ENCODE measurements at places on chromosomes 6 and 20.

DNA sequence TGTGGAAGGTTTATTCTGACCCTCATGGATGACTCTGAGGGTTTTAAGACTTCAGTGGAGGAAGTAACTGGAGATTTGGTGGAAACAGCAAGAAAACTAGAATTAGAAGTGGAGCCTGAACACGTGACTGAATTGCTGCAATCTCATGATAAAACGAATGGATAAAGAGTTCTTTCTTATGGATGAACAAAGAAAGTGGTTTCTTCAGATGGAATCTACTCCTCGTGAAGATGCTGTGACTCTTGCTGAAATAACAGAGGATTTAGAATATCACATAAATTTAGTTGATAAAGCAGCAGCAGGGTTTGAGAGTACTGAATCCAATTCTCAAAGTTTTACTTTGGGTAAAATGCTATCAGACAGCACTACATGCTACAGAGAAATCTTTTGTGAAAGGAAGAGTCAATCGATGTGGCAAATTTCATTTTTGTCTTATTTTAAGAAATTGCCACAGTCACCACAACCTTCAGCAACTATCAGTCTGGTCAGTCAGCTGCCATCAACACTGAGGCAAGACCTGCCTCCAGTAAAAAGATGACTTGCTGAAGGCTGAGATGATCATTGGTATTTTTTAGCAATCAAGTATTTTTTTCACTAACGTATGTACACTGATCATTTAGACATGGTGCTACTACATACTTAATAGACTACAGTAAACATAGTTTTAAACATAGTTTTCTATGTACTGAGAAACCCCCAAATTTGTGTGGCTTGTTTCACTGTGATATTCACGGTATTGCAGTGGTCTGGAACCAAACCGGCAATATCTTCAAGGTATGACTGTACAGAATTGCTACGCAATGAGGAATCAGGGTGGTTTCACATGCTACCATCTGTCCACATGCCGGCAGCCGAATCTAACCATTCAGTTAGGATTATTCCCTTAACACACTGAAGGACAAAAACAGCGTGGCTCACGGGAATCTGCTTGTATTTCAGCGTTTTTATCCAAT lies 149.0 kb downstream of the MYB start:
- DNase-seq, result no peak

- DNase-seq, result no peak
Measured at GRCh38 chr6:55822815-55823214, 52.6 kb downstream of the BMP5 start.

DNA sequence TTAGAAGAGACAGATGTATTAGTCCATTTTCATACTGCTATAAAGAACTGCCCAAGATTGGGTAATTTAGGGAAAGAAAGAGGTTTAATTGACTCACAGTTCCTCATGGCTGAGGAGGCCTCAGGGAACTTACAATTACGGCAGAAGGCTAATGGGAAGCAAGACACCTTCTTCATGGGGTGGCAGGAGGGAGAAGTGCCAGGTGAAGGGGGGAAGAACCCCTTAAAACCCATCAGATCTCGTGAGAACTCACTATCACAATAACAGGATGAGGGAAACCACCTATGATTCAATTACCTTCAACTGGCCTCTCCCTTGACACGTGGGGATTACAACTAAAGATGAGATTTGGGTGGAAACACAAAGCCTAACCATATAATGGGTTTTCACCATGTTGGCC lies 28.9 kb upstream of the PNRC1 start:
- DNase-seq, result no peak

- no peak for DNase-seq
Measured at GRCh38 chr20:35342154-35342769, 50.0 kb upstream of the FAM83C start.

DNA sequence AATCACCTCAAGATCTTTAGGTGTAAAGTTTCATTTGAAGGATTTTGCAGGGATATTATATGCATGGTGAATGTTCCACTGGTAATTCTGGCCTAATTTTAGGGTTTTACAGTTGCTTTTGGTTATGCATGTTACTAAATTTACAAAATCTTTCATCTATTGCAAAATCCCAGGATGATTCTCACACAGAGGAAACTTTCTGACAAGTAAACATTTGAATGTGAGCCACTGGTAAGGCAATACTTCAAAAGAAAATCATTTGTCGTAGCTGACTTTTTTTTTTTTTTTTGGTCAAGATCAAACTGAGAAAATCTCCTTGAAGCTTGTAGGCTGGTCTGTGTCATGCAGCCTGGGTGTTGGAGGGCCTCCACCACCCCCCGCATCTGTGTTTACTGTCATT lies 141.9 kb upstream of the EXOC2 start:
- DNase-seq, result no peak

DNA sequence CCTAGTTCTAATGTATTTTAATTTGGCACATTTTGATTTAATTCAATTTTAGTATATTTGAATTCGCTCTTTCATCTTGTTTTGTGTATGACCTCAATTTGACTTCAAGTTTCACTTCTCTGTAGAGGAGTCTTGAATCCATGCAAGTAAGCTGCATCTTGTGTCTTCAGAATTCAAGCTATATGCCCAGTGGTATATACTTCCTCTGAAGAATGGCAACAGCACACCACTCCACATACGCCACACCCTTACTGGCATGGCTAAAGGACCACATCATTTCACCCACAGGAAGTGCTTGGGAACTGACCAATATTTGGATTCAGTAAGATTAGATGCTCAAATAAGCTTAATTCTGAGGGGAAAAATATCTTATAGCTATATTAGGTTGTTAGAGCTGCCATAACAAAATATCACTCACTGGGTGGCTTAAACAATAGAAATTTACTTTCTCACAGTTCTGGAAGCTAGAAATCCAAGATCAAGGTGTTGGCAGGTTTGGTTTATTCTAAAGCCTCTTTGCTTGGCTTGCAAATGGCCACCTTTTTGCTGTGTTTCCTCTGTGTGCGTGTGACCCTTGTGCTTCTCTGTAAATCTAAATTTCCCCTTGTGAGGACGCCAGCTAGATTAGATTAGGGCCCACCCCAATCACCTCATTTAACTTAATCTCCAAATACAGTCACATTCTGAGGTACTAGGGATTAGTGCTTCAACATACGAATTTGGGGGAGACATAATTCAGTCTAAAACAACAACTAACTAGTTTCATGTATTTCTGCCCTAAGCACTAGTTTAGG lies 2.8 kb upstream of the ASF1A start:
- DNase-seq, result no peak

DNA sequence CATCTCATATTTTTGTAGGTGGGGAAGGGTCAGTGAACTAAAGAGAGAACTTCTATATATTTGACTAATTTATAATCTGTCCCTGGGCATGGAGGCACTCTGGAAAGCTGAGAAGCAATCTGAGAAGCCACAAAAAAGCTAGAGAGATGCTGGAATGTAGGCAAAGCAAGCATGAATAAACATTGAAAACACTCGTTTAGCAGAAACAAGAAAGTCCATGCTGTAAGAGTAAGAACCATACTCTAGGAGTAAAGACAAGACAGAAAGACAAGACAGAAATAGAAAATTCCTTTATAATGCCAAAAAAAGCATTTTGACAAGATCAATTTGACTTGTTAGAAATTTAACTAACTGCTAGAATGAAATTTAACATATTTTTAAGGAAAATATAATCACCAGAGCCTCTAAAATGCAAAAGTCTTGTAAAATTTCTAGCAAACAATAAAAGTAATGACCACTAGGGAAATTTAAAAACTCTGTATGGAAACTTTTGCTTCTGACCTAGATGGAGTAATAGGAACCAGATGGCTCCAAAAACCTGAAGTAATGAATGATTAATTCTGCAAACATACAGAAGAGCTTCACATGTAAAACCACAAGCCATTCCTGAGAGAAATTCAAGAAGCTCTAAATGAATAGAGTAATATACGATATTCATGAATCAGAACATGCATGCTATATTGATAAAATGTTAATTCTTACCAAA lies 625.7 kb upstream of the PTCHD4 start:
- no peak for DNase-seq

DNA sequence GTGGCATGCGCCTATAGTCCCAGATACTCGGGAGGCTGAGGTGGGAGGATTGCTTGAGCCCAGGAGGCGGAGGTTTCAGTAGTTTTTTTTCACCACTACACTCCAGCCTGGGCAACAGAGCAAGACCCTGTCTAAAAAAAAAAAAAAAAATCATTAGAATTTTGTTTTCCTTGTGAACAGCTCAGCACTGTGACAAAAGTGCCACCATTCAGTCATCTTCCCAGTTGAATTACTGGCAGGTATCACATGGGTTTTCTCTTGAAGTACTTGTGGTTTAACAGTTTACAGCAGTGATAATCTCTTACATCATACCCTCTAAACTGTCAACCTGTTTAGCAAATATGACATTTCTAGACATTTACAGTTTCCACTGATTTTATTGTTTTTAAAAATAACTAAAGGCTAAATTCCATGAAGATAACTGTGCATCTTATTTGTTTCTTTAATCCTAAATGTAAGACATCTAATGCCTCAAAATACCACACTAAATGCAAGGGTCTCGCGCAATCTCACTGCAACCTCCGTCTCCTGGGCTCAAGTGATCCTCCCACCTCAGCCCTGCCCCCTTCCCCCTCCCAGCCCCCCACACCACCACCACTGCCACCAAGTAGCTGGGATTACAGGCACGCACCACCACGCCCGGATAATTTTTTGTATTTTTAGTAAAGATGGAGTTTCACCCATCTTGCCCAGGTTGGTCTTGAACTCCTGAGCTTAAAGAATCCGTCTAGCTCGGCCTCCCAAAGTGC lies 7.0 kb downstream of the TRPC4AP start:
- DNase-seq, result no peak

DNA sequence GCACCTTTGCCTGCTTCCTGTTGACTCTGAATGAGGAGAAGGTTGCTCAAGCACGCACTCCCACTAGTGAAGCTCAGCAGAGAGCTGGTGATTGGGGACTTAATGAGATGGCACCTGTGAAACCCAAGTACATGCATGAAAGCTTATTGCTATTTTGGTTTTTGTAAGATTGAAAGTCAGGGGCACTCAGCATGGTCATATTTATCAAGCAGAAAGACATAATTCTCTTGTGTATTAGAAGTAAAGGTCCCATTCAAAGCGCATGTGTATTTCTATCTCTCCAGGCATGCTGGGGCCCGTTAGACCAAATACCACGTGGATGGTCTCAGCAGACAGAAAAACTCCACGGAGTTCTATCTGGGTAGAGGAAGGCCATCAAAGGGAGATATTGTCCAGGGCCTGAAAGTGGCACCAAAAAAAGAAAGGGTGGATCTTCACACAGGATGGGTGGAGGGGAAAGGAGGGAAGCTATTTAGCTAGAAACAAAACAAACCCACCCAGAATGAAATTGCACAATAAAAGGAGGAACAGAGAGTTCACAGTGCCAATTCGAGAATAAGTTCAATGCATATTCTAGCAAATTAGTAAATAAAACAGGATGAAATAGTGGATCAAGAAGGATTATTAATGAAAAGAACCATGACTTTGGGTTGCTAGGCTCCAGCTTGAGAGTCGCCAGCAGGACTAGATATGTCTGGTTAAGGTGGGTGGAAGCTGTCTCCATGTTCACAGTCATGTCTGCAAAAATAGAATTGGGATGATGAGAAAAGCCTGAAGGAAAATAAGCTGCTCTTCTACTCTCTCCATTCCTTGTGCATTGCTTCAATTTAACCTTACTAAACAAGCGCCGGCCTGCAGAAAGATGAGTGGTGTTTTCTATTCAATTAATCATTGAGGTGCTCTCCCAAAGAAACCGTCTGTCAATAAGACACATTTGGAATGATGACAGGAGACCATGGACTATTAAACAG lies 224.9 kb upstream of the DTNBP1 start:
- DNase-seq, result no peak

- no peak for DNase-seq
Measured at GRCh38 chr6:137013031-137013430, 31.7 kb downstream of the IL20RA start.

GRCh38 chr20:13717631-13718044 lies 67.1 kb downstream of the ESF1 start:
- DNase-seq, result no peak

- DNase-seq, result no peak
Measured at GRCh38 chr6:168575346-168576098, 134.5 kb downstream of the SMOC2 start.

GRCh38 chr6:1068068-1068467 lies 243.8 kb upstream of the FOXQ1 start:
- no peak for DNase-seq

GRCh38 chr6:117595099-117595923 lies 7.0 kb downstream of the GOPC start:
- DNase-seq, result no peak

- no peak for DNase-seq
Measured at GRCh38 chr6:12250383-12250770, 39.8 kb upstream of the EDN1 start.

DNA sequence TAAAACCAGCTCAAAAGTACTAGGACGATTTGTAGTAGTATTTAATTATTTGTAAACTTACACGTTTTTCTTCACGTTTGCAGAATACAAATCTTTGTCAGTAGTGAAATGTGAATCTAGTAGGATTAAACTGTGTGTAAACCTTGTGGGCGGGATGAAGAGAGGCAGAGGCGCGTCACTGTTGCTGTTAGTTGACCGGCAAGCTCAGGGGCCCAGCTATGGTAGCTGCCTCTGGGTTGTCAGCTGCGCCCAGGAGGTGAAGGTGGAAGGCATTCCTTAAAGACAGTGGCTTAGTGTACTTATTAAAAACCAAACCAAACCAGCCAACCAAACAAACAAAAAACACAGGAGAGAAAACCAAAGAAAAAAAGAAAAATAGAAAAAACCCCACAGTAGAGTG lies 69.6 kb downstream of the IGF2R start:
- DNase-seq, result no peak

DNA sequence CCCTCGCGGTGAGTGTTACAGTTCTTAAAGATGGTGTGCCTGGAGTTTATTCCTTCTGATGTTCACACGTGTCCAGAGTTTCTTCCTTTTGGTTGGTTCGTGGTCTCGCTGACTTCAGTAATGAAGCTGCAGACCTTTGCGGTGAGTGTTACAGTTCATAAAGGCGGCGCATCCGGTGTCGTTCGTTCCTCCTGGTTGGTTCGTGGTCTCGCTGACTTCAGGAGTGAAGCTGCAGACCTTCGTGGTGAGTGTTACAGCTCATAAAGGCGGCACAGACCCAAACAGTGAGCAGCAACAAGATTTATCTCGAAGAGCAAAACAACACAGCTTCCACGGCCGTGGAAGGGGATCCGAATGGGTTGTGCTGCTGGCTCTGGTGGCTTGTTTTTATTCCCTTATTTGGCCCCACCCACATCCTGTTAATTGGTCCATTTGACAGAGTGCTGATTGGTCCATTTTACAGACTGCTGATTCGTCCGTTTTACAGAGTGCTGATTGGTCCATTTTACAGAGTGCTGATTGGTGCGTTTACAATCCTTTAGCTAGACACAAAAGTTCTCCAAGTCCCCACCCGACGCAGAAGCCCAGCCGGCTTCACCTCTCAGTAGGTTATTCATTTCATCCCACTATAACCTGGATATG lies 48.2 kb upstream of the ARG1 start:
- DNase-seq, result no peak

GRCh38 chr6:27205375-27206278 lies 41.9 kb upstream of the PRSS16 start:
- DNase-seq, result no peak
